Left renal cortex interstitium (tissue), 4 donors: ENCODE measurements at places on chromosomes 2 and 18.

DNA sequence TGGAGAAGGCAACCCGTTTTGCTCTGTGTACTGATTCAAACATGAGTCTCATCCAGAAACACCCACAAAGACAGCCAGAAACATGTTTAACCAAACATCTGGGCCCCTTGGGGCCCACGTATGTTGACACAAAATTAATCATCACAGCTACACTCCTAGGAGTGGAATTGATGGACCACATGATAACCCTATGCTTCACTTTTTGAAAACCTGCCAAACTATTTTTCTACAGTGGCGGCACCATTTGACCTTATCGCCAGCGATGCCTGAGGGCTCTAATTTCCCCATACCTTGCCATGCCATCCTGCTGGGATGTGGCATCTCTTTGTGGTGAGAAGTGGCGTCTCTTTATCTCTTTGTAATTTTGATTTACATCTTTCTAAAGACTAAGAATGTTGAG lies 38.5 kb downstream of the PSMG2 start:
- no peak for DNase-seq

GRCh38 chr18:46812311-46812710 lies 55.5 kb upstream of the ST8SIA5 start:
- DNase-seq = no peak

DNA sequence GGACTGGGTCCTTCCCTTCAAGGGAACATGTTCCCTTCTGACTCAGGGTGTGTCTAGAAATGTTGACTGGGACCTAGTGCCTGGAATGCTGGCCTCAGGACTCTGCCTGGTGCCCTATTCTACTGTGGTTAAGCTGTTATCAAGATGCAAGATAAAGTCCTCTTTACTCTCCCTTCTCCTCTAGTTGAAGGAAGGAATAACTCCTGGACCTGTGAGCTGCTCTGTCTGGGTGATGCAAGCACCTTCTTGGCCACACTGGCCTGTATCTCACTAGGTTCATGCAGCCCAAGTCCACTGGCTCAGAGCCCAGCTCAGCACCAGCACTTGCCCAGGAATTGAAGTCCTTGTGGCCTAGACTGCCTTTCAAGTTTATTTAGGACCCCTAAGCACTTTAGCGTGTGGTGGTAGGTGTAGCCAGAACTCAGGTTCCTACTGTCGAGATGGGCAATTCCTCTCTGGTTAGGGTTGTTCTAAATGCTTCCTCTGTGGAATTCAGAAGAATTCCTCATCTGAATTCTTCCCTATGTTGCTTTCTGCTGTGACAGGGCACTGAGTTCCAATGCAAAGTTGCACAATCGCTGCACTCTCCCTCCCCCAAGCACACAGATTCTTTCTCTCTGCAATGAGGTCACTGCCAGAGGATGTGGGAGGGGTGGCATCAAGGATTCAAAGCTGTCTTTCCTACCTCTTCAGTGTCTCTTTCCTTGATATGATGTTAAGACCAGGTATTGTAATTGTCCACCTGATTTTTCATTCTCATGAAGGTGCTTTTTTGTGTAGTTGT lies 54.7 kb downstream of the VWC2L start:
- no peak for DNase-seq

DNA sequence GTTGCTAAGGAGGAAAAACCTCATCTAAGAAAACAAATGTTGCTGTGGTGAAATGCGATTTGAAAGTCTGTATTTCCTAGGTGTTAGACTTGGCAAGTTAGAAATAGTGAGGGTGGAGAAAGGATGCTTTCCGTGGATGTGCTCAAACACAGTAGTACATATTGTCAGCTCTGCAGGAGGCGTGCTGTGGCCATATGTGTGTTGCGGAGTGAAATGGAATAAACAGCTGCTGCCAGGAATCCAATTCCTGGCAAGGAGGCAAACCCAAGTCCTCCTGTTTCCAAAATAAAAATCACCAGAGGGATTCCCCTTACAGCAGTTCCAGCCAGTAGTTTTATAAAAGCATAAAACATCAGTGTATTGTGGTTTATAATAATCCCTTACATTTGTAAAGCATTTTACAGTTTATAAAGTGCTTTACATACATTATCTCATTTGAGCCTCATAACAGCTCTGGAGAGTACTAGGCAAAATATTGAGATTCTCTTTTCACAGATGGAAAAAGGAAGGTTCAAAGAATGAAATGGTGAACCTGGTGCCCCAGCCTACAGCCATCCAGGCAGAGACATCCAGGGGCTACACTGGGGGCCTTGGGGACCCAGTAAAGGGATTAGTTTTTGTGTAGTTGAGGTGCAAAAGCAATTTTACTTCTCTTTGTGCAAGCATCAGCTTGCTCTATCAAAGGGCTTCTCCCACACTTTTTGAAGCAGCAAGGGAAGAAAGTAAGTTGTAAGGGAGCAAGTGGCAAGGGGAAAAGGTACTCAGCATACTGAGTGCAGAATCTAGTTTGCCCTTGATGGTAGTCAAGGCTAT lies 206.0 kb downstream of the AGPS start:
- no peak for DNase-seq

- DNase-seq = no peak
Observed at GRCh38 chr18:72584787-72585186, 40.6 kb upstream of the CBLN2 start.

GRCh38 chr2:111711270-111711669 lies 172.7 kb downstream of the ANAPC1 start:
- no peak for DNase-seq

GRCh38 chr18:22348521-22349316 lies 69.0 kb downstream of the CTAGE1 start:
- DNase-seq = peak; percentile 56

- DNase-seq = no peak
Observed at GRCh38 chr2:71944183-71944550, 203.5 kb downstream of the CYP26B1 start.

GRCh38 chr2:37919631-37920032 lies 5.5 kb upstream of the RMDN2 start:
- DNase-seq = no peak

DNA sequence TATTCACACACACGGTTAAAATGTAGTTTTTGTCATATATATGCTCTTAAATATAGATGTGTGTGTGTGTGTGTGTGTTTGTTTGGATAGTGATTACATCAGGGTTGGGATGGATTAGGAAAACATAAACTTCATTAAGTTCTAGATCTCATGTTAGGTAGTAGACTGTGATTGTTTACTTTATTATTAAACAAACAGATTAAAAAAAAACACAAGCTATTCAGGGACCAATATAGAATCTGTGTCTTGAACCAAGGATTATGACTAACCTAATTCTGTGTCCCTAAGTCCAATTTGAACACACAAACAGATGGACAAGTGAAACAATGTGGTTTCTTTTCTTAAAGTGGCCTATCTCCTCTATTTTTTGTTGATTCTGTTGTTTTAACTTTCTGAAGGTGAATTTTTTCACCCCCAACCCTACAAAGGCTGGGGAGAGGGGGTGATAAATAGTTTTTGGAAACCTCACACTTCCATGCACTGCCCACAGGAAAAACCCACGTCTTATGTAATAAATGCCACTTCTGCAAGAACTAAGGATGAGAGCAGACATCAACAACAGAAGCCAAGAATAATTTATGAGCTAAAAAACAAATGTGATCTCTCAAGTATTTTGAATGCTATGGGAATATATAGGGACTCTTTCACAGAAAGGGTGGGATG lies 40.7 kb downstream of the IL1R2 start:
- no peak for DNase-seq

- no peak for DNase-seq
Observed at GRCh38 chr2:112749755-112750559, 14.5 kb downstream of the CKAP2L start.

DNA sequence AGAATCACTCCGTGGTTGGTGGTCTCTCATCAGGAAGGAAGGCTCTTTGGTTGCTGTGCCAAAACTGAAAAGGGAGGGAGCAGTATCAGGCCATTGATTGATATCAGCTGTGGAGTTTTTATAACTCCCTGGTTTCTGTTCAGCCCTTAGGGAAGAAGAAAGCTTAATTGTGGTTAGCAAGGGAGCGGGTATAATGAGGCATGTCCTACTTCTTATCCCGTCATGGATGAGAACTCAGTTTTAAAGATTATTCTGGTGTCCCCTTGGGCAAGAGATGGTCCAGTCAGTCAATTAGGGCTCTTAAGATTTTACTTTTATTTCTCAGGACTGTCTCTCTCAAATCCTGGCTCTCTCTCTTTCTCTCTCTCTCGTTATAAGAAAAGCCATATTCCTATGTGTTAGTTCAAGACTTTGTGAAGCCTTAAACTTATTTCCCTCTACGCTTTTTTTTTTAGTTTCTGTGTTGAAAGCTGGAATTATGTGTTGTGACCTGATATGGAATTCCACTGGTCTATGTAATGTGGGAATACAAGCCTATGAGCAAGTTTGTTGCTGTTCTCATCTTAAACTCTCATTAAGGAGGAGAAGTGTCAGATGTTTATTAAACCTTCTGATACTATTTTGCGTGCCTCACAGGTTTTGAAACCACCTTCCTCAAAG lies 514.0 kb upstream of the CDH2 start:
- DNase-seq = no peak

- DNase-seq = no peak
Observed at GRCh38 chr2:117785740-117786139, 28.8 kb upstream of the DDX18 start.

GRCh38 chr18:29307231-29307630 lies 1130.3 kb upstream of the CDH2 start:
- no peak for DNase-seq

- no peak for DNase-seq
Observed at GRCh38 chr2:109134741-109135358, 5.8 kb downstream of the SH3RF3 start.

GRCh38 chr2:207239754-207240494 lies 74.2 kb upstream of the KLF7 start:
- no peak for DNase-seq

GRCh38 chr2:177036747-177037146 lies 175.8 kb upstream of the HNRNPA3 start:
- DNase-seq = no peak

DNA sequence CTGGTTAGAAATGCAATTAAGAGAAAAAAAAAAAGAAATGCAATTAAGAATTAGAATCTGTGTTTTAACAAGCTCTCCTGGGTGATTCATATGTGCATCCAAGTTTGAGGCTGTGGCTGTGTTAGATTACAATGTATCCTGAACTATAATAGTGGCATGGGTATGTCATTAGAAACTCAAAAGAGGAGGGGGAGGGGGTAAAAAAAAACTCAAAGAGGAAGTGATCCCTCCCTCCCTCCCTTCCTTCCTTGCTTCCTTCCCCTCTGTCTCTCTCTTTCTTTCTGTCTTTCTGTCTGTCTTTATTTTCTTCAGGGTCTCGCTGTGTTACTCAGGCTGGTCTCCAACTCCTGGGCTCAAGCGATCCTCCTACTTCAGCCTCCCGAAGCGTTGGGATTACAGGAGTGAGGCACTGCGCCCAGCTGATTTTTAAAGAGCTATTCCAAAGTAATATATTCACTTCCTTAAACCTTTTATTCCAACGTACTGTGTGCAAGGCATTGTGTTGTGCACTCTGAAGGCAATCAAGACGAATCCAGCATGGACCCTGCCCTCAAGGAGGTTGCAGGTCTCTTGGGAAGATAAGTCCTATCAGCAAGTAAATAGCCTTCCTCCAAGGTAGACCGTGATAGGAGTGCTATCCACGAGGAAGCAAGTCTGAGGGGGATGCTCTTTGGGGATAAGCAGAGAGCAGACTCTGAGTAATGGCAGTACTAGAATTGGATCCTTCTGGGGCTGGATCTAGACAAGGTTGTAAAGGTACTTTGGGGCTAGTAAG lies 35.9 kb upstream of the MCFD2 start:
- DNase-seq = no peak

DNA sequence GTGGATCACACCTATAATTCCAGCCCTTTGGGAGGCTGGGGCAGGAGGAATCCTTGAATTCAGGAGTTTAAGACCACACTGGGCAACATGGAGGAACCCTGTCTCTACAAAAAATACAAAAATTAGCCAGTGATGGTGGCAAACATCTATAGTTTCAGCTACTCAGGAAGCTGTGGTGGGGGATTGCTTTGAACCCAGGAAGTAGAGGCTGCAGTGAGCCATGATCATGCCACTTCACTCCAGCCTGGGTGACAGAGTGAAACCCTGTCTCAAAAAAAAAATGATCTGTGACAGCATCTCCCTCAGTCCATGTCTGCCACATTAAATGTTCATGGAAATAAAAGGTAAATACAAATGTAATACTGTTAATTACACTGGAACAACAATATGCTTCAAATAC lies 121.4 kb upstream of the COL5A2 start:
- DNase-seq = no peak

DNA sequence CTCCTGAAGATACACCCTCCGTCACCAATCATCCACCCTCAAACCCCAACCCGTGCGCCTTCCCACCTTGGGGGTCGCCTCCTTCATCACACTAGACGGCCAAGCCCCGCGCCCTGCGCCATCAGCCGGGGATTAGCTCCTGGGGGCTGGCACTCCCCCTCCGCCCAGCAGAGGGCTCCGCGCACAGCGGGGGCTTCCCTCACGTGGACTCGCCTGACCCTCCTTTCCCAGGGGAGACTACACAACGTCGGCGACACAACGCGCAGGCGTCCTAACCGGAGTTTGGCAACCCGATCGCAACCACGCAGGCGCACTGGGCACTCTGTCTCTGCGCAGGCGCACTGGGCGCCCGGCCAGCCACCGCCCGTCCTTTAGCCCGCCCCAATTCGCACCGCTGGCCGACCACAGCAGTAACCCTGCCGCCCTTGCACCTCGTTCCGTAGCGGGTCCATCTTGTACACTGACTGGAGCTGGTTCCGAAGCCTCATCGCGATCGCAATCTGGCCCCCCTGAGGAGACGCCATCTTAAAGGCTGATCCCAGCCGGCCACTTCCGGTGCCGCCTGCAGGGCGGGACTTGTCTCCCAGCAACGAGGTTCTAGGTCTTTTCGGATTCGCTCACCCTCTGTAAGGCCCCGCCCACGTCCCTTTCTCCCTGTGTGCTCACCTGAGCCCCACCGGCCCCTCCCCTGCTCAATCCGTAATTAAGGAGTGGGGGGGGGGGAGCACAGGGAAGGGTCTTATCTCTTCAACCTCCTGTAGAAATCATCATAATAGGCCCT lies at the start of gene PCGF1:
TSS of gene PCGF1 (minus strand) at position 551 of the 781 bp plus-strand sequence. CDS start at position 524, 27 bp downstream.
- DNase-seq = peak; percentile 99

GRCh38 chr18:44859263-44859662 lies 178.6 kb downstream of the SETBP1 start:
- no peak for DNase-seq
